T follicular helper cell (primary cell): ENCODE measurements at places on chromosomes 13 and 19.

GRCh38 chr13:20161951-20162300 lies 1.1 kb upstream of the GJA3 start:
- no peak for DNase-seq

DNA sequence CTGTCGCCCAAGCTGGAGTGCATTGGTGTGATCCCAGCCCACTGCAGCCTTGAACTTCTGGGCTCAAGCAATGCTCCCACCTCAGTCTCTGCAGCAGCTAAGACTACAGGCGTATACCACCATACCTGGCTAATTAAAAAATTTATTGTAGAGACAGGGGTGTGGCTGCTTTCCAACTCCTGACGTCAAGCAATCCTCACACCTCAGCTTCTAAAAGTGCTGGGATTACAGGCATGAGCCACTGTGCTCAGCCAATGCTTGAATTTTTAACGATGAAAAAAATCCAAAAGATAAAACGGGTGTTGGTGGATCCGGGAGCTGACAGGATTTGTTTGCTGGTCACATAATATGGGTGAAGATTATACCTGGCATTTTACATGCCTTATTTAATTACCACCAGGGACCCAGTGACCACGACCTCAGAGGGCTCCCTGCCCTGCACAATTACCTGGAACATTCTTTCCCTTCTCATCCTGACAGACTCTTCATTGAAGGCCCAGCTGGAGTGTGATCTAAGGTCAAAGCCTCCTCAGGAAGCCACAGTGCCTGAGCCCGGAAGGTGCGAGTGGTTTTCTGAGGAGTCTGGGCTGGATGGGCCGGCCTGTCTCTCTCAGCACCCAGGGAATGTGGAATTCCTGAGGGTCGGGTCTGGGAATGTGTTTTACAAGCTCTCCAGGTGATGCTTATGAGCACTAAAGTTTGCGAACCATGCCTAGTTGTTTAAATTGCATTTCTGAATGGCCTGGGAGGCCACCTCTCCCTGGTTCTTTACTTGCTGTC lies 193.3 kb downstream of the USP12 start:
- no peak for DNase-seq

DNA sequence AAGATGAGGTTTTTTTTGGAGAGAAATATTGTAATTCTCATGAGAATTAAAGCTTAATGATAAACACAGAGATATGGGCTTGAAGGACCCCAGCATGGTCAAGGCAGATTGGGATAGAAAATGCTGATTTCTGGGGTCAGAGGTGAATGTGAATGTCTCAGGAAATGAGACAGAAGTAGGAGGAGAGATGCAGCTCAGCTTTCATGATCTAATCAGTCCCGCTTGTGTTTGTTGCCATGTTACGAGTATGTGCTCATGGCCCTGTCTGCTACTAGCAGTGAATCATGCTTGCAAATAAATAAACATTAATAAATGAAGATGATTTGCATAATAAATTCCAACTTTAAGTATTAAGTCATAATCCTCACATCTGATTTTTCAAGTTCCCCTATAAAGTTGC lies 23.0 kb upstream of the NDFIP2 start:
- no peak for DNase-seq

GRCh38 chr19:3707868-3708206 lies 347 bp upstream of the TJP3 start:
- no peak for DNase-seq

DNA sequence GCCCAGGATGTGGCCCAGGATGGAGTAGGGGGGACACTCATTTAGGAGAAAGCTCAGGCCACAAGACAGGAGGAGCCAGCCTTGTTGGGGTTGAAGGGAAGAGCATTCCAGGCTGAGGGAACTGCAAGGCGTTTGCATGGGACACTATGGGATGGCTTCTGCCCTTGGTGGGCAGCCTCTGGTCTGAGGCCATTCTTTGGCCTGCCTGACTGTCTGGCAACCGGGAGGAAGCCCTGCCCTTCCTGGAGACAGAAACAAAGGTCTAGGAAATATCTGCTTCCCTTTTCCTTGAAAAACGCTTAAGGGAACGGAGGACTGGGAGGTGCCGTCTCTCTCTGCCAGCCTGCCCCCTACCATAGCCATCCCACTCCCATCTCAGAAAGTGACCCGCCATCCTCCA lies 2.8 kb upstream of the ICAM1 start:
- DNase-seq: no peak

DNA sequence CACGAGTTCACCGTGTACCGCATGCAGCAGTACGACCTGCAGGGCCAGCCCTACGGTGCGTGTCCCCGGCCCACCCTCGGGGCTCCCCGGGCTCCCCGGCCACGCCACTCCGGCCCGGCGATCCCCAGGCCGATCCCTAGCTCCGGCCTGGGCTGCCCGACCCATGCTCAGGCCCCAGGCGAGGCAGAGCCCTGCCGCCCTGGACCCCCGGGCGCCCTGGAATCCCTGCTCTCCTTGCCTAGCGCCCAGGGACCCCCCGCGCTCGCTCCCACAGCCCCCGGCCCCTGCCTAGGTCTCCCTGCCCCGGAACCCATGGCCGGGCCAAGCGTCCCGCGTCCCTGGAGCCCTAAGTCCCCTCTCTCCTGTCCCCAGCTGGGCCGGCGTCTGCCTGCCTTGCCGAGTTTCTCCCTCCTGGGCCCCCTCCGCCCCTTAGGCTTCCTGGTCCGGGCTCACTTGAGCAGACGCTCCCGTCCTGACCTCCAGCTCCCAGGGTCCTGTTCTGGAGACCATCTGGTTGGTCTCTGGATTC lies 494 bp downstream of the NCLN start:
- DNase-seq: no peak

- DNase-seq: no peak
Observed at GRCh38 chr19:32350471-32350865, 5.1 kb downstream of the ZNF507 start.

GRCh38 chr13:111967572-111968201 lies 99.3 kb upstream of the SOX1 start:
- no peak for DNase-seq

DNA sequence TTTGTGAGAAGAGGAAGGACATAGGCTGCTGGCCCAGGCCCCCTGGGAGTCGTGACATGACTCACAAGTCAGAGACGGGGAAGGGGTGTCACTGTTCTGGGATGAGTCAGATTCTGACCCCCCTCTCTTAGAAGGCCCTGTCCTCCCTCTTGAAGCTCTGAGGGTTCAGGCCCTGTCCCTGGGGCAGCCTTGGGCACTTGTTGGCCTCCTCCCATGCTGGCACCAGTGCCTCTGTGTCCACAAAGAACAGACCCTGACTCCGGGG lies 2.7 kb upstream of the CEACAM7 start:
- DNase-seq: no peak

GRCh38 chr19:56333506-56333905 lies 18.9 kb upstream of the ZSCAN5A start:
- DNase-seq: peak; percentile 36

GRCh38 chr13:75316427-75316826 lies 165.5 kb downstream of the TBC1D4 start:
- no peak for DNase-seq

DNA sequence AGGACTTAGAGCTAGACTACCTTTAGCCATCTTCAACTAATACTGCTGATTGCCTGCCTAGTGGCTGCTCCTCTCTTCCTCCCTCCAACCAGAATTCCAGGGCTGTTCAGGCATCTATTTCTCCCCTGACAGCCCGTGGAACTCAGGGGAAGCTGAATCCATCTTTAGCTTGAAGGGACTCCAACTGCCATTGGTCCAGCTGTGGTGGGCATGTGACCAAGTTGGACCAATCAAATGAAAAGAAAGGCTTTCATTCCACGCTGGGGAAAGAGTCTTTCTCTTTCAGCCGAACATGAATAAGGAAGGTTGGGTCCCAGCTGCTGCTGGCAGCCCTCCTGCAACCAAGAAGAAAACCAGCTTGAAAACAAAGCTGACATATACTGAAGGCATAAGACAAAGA lies 168.5 kb upstream of the OBI1 start:
- DNase-seq: no peak

DNA sequence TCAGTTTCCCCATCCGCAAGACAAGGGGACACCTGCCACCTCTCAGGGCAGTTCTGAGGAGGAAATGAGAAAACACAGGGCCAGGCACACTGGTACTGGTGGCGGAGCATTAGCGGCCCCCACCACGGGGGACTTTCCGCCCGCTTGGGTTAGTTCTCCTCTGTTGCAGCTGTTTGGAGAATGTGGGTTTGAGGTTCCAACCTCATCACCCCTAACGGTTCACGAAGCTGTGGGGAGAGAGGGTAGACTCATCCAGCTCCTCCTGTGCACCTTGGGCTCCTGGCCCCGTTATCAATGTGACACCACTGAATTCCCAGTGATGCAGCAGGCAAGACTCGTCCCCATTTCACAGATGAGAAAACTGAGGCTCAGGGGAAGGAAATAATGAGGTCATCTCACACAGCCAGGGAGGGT lies 10.3 kb downstream of the PTPRS start:
- no peak for DNase-seq

GRCh38 chr19:55370305-55370988 lies at the start of gene IL11:
TSS of gene IL11 (minus strand) at chr19:55370463. CDS start at chr19:55370310, 153 bp downstream.
- no peak for DNase-seq

- no peak for DNase-seq
Observed at GRCh38 chr13:48993150-48993549, 17.4 kb downstream of the FNDC3A start.

- no peak for DNase-seq
Observed at GRCh38 chr13:112897956-112898620, 70.9 kb upstream of the MCF2L start.

- peak; percentile 44 for DNase-seq
Observed at GRCh38 chr19:3440082-3440481, 40.2 kb downstream of the SMIM24 start.

- DNase-seq: no peak
Observed at GRCh38 chr13:103195762-103196161, 129.5 kb upstream of the SLC10A2 start.

- no peak for DNase-seq
Observed at GRCh38 chr13:97569841-97570240, 135.9 kb downstream of the RAP2A start.

GRCh38 chr19:21568816-21569493 lies 63.6 kb downstream of the ZNF429 start:
- DNase-seq: peak; percentile 87
